ENCODE measurements at places on chromosomes 7 and 10.

- DNase-seq: no peak
Observed at GRCh38 chr10:8752146-8752843, 697.8 kb downstream of the GATA3 start.

DNA sequence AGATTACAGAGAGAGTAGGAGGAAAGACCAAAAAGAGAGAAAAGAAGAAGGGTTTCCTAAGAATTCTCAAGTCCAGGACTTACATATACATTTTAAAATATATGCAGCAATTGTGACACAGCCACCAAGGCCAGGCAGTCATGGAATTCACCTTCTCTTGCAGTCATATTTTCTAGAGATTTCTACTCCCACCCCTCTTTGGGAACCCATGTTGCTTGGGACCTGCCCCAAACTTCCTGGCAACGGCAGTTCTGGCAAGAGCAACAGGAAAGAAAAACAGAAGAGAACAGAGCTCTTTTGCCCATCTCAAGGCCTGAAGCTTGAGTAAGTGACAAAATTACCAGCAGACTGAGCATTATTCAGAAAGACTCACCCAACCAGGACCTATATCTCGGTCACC lies 128.3 kb upstream of the ASAH2 start:
- DNase-seq: no peak

GRCh38 chr10:50385624-50386023 lies 134.3 kb upstream of the ASAH2 start:
- DNase-seq: no peak

GRCh38 chr10:131802156-131802915 lies 98.5 kb upstream of the PPP2R2D start:
- peak; percentile 5 for DNase-seq
